NCI-H526 treated with DMSO at 0.1 percent for 48 hours (cell line): ENCODE measurements at places on chromosomes 1 and 21.

DNA sequence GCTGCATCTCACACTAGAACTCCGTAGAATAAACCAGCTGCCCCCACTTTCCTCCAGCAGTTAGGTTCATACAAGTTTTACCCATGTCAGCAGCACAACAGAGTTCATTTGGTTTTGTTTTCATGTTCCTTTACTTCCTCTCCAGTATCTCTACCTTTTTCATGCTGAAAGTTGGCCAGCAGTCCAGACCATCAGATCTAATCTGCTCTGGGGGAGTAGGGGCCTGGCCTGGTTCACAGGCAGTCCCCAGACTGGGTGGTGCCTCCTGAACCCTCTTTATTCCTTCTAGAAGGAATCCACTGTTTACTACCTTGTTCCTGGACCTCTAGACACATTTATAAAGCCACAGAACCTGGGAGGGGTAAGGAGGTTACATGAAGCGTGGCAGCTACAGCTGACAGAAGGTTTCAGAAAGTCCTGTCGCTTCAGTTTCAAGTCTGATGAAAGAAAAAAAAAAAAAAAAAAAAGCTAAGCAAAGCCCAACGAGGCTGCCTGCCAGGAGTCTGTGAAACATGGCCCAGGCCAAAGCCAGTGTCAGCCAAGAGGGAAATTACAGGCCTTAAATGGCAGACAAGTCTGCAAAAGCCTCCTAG is 184.6 kb upstream of the JUN start:
- no peak for DNase-seq

DNA sequence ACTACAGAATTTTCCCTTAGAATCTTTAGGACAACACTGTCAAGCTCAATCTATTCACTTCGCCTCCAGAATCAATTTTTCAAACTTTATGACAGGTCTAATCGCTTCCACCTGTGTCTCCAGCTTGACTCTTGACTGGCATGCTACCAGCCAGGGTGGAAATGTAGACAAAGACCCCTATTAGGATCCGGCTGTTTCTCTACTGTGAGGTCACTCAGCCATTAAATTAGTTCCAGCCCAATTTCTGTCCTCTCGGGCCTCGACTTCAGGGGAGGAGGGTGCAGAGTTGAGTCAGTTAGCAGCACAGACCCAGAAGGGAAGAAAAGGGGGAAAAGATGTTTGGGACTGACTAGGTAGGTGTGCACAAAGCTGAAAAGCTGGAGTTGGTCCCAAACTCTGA is 78.5 kb downstream of the HLCS start:
- no peak for DNase-seq

GRCh38 chr1:18104546-18105100 is 3.0 kb upstream of the IGSF21 start:
- no peak for DNase-seq

DNA sequence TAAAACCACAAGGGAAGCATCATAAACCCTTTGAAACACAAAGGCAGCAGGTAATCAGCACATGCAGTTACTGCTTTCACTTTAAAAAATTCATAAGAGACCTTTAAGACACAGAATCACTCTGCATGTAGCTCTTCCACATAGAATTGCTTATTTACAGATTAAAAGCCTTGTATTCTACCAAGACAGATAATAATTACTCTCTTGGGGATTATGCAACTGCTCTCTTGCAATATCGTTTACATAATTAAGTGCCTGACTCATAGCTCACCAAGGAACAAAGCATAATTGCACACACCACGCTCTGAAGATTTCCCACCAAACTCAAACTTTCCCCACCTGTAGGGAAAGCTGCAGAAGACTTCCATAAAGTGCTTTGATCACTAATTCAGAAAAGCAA is 87.9 kb downstream of the VAV3 start:
- DNase-seq: no peak

DNA sequence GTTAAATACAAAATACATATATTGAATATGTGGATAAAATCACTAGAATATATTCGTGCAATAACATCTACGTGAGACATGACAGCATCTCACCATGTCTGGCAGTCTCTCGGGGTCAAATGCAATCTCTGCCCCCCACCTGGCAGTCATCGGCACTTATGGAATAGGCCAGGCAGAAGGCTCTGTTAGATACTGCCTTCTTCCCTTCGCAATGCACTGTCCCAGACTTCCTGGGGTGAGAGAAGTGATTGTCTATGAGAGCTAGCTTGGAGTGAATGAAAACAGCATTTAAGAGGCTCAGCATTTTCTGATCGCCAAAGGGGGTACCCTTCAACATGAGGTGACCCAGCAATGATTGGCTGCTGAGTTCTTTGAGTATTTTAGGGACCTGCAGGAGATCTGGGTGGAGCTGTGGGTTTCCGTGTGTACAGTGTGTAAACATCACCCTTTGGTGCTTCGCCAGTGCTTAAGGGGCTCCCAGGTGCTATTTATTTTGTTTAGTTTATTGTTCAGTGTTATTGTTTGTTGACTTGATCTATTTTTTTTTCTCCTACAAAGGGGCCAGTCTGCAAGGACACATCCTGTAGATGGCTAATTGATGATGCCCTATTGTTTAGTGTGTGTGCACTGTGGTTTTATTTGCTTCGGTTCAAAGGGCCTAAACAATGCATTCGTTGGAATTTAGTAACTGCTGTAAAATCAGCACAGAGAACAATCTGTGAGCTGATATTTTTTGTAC is 10.2 kb downstream of the ERG start:
- DNase-seq: peak; percentile 16

DNA sequence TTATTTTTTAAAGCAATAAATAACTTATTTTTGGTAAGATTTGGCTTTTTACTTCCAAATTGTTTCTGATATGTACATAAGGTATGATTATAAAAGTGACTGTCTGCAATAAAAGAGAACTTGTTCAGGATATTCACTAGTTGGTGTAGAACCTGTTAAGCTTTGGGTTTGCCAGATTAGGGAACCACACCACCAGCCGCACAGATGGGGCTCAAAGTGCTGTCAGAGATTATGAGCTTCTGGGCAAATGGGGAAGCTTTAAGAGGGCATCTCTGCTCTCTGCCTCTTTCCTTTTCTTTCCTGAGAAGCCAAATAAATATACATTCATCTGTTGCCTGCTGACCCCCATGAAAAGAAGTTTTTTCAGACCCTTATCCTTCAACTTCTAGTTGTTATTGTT is 25.4 kb downstream of the IVNS1ABP start:
- no peak for DNase-seq

GRCh38 chr1:205989786-205990185 is 13.4 kb downstream of the RAB7B start:
- no peak for DNase-seq

GRCh38 chr1:47629201-47629600 is 191.4 kb downstream of the FOXD2 start:
- no peak for DNase-seq

DNA sequence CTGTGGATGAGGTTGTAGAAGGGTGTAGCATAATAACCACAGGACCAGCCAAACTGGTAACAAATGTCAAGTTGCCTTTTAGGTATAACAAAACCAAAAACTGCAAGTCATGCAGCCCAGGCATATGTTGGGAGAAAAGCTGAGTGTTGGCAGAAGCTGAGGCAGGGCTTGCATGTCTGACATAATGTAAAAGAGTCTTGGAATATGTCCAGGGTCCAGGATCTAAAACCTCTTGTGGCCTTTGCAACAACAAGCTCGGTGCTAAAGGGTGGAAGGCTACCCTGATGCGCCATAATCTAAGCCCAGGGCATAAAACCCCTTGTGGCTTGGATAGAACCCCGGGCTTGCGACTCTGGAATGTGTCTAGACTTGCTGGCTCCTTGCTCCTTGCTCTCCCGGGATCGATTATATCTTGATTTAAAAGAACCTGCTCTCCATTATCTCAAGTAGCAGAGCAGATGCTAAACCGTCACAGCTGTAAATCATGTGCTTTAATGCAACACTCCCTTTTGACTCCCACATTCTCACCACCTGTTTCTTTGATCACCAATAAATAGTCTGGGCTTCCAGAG is 26.5 kb upstream of the SLC35A3 start:
- DNase-seq: no peak

GRCh38 chr1:210236840-210237409 is 4.3 kb downstream of the SERTAD4 start:
- DNase-seq: no peak

DNA sequence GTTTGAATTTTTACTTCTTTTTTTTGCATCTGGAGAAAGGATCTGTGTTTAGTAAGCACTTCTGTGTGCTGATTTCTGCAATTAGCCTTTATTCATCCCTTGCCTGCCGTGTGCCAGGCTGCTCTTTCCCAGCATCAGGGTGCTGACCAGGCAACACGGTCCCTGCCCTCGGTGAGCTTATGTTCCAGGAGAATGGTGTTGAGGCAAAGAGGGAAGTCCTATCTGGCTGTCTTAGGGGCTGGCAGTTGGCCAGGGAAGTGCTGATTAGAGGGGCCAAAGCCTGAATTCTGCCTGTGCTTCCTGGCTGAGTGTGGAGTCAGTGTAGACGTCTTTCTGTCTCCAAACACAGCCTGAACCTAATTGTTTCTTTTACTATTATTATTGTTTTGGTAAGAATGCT is 187.1 kb downstream of the CAMTA1 start:
- no peak for DNase-seq

- no peak for DNase-seq
These were observed 82.7 kb downstream of the KAZN start for GRCh38 chr1:14681182-14681581.

DNA sequence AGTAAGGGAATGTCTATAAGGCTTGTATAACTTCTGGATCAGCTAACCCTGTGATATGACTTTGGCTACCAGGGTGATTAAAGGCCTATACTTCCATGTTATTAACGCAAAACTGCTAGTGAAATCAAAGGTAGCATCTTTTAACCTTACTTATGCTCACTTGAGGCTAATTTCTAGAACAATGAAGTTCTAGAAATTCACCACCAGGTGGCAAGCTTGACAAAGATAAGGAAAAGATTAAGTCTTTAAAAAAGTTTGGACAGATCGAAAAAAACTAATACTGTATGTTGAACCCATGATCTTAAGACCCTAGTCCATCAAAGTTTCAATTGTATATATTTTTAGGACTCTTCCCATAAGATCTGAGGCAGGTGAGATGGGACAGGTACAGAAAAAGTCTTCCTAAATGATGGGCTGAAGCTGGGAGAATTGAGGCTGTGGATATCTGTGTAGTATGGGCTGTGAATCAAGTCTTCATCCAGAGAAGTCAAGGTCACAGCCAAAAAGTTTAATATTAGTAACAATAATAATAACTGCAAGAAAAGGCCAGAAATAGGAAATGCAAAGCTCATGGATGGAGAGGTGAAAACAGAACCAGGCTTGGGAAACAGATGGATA is 18.8 kb downstream of the KYAT3 start:
- DNase-seq: peak; percentile 6

- DNase-seq: peak; percentile 42
These were observed 16.6 kb upstream of the ZSCAN20 start for GRCh38 chr1:33455539-33456501.
